ENCODE measurements at places on chromosomes 7 and 10.

DNA sequence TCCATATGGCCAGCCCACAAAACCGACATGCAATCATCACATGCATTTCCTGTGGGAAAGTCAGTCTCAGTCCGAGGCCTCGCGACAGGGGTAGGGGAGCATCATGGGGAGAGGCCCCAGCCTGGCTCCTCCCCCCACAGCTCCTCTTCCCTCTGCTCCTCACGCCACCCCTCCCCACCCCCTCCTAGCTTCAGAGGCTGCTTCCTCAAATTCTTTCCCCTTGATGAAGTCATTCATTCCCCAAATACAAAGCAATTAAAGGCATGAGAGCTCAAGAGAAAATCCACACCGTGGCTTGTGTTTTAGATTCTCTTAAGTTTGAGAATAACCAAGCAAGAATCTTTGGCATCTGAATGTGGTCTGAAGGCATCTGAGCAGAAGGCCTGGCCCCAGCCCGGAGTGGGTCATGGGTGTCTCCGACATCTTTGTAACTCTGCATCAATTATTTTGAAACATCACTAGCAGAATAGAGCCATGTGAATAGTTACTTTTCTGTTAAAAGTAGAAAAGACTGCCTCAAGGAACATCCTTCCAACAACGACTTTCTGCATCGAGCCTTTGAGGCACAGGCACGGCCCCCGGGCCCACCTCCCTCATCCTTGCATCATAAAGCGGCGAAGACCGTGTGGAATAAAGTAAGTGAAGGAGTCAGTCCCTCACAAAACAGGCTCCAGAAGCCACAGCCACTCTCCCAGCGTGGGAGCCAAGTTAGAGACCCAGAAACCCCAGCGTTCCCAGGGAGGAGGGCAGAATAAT is 90.9 kb downstream of the DIP2C start:
- DNase-seq = peak; percentile 99

GRCh38 chr7:86469680-86470295 is 173.9 kb upstream of the GRM3 start:
- DNase-seq = peak; percentile 60

GRCh38 chr7:91068136-91068795 is 196.0 kb upstream of the FZD1 start:
- DNase-seq = no peak

- no peak for DNase-seq
Measured at GRCh38 chr10:12838995-12839927, 162.3 kb downstream of the CCDC3 start.

- DNase-seq = no peak
Measured at GRCh38 chr7:38276096-38276877, 2.9 kb upstream of the TARP start.

- peak; percentile 18 for DNase-seq
Measured at GRCh38 chr7:105972276-105972675, 9.2 kb downstream of the CDHR3 start.

DNA sequence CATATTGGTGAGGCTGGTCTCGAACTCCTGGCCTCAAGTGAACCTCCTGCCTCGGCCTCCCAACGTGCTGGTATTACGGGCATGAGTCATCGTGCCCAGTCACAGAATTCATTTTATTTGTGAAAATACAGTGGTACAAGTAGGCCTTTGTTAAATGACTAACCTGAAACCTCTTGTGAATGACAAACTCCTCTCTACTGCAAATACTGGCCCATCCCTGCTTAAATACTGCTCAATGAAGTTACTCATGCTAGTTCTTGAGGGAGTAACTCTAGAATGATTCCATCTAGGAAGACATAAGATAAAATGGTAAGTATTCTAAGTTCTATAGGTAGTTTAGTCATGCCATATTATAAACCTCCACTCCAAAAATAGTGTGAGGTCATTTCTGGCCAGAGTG is 80.7 kb downstream of the UBE2H start:
- DNase-seq = no peak

- no peak for DNase-seq
Measured at GRCh38 chr7:36565792-36566356, 158.4 kb downstream of the AOAH start.

- no peak for DNase-seq
Measured at GRCh38 chr10:96835899-96836298, 3.8 kb downstream of the LCOR start.
